ENCODE measurements at places on chromosomes 13 and 19.

- DNase-seq, result peak; percentile 48
Measured at GRCh38 chr19:55283548-55284377, at the start of gene BRSK1. Gene BRSK1, plus strand, starts transcription at chr19:55283997. Its CDS starts 446 bp downstream, at chr19:55284443.

DNA sequence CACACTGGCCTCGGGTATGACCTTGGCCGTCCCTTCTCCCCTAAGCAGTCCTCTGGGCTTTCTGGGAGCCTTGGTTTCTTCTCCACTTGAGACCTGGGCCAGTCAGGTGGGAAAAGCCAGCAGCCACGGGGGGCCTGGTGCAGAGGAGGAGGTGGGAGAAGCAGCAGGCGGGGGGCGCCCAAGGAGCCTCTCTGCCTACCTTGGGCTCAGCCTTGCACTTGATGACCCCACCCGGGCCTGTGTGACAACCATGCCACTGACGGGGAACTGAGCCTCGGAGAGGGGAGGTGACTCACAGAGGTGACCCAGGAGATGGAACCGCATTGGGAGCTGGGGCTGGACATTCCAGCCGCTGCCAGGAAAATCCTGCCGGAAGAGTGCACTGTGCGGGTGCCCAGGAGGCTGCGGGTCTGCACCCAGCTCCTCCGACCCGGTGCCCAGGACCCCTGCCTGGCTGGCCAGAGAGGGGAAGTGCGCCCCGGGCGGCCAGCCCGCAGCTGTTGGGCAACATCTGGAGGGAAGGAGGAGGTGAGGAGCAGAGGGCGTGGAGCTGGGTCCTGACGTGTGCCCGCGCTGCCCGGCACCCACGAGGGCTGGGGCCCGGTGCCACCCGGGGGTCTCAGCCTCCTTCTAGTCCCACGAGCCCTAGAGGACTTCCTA lies 23.4 kb upstream of the SLC7A10 start:
- no peak for DNase-seq

DNA sequence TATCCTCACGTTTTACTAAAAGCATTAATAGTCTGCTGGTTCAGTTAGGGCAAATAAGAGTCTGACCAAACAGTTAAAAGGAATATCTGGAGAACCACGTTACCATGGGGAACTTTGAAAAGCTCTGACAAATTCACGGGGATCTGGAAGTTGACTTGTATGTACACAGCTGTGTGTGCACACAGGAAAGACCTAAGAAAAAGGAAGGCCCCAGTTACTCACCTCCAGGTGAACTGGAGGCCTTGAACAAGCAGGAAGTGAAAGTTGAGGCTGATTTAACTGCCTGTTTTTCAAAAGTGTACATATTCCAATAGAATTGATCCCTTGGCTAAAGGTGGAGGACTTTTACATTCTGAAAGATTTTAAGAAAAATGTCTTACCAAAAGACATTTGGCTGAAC lies 1891.6 kb upstream of the PCDH20 start:
- no peak for DNase-seq

- DNase-seq, result no peak
Measured at GRCh38 chr19:50468818-50469217, 7.5 kb upstream of the EMC10 start.

- no peak for DNase-seq
Measured at GRCh38 chr19:4347521-4347920, 4.2 kb downstream of the MPND start.

GRCh38 chr19:31160336-31160926 lies 188.8 kb downstream of the TSHZ3 start:
- peak; percentile 53 for DNase-seq

DNA sequence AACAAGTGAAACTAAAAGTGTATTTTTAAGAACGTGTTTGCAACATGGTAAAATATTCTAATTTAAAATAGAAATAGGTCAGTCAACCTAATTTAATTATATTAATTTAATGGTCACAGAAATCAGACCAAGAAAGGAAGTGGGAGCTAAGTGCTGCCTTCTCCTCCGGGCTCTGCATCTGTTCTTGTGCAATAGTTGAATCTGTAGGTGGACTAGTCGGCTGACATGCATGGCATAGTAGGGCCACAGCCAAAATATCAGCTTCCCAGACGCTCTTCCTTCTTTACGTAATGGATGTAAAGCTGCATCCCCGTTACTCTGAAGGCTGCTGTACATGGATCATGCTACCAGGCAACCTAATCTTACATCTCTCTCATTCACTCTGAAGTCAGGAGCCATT lies 47.3 kb downstream of the COL4A1 start:
- no peak for DNase-seq

DNA sequence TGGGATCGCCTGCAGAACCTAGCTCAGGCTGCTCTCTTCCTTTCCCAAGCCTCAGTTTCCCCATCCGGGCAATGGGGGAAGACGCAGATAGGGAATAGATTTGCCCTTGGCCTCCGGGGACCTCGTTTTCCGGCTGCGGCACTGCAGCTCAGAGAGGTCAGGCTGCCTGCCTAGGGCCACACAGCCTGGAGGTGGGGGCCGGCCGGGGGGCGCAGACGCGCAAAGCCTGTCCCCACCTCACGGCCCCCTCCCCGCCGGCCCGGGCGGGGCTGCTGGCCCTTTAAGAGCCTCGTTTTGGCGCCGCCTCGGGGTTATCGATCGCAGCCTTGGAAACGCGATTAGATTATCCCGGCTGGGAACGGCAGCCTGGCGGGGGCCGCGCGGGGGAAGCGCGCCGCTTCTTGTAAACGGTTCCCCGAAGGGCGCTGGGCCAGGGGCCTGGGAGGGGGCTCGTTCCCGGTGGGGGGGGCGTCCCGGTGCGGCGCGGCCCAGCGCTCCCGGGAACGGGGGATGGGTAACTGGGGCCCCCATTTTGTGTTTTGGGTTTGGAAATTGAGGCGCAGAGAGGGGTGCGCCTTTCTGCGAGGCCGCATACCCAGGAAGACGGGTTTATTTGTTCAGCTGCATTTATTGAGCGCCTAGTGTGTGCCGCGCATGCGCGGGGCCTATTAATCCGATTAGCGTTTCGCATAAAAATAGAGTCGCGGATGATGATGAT lies 23.4 kb upstream of the TCF3 start:
- DNase-seq, result no peak

DNA sequence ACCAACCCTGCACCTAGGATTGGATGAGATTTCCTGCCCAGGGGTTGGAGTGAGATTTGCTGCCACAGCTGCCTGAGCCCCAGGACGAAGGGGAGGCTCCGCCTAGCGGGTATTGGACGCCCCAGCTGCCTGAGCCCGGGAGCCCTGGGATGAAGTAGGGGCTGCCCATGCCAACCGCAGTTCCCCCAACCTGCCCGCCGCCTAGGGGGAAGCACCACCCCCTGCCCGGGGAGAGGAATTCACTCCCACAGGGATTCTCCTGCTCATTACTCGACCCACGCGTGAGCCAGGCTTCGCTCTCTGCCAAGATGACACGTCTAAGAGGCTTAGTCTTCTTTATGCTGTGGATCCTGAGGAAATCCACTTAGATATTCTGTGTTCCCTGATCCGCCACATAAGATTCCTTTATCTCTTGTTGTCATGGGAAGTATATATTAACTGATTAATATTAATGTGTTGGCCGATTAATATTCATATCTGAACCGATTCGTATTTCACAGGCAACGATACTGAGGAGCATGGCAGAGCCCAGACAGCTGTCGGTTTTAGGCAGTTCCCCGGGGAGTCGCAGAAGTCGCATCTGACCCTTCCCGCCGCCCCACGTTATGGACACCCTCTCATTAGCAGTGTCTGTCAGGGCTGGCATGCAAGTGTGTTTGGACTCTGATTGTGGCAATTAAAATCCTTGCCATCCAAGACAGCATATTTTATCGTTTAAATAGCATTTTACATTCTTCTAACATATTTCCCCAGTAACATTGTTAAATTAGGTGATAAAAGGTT lies 44.5 kb upstream of the KCTD15 start:
- no peak for DNase-seq

- DNase-seq, result no peak
Measured at GRCh38 chr13:111448504-111448903, 128.1 kb downstream of the TEX29 start.

- peak; percentile 95 for DNase-seq
Measured at GRCh38 chr19:16338470-16339360, 14.1 kb downstream of the KLF2 start.

DNA sequence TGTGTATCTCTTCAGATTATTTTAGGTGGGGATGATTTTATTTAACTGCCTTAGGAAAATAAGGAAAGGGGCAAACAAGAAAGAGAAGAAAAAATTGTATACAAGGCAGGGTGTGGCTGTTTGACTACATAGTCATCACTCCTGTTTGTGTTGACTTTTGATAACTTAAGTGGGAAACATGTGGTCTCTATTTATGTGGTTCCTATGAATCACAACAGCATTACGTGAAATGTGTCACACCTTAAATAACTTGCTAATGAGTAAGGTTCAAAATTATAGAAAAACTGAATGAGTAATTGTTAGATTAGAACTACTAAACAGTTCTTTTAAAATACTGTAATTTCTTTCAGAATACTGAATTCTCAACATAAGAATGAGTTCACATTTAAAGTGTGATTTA lies 69.3 kb downstream of the LMO7 start:
- peak; percentile 76 for DNase-seq

DNA sequence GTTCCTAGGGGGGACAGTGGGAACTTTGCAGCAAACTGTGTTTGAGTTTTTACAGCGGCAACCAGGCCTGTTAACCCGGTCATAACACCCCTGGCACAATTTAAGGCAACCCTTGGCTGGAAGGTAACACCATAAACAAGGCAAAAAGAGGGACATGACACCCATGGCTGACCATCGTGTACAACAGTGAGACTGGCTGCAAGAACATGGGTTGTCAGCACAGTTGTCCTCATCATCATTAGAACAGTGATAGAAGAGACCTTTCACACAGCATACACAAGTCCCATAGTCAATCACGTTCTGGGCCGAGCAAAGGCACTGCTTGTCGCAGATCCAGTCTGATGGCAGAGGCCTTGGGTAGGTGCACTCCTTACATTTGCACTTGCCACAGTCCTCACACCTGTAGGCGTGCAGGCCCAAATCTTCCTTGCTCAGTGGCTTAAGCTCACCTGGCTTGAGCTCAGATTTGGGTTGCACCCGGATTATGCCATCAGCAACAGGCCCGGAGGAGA lies 4.1 kb downstream of the SPRY2 start:
- no peak for DNase-seq

- no peak for DNase-seq
Measured at GRCh38 chr13:44394658-44395057, 21.0 kb downstream of the SERP2 start.

DNA sequence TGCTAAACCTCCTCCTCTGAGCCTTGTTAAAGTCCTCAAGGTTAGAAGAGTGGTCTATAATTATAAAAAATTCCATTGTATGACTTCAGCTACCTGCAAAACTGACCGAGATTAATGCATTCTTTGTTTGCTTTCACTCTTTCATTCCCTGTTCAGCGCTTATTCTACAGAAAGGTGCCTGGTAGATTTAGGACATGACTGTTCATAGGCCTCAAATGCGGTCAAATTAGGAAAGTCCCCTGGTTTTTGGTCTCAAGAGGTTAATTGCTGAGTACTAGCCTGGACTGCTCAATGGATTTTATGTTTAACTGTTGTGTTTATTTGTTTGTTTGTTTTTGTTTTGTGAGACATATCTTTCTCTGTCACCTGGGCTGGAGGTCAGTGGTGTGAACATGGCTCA lies 35.4 kb downstream of the KL start:
- no peak for DNase-seq

DNA sequence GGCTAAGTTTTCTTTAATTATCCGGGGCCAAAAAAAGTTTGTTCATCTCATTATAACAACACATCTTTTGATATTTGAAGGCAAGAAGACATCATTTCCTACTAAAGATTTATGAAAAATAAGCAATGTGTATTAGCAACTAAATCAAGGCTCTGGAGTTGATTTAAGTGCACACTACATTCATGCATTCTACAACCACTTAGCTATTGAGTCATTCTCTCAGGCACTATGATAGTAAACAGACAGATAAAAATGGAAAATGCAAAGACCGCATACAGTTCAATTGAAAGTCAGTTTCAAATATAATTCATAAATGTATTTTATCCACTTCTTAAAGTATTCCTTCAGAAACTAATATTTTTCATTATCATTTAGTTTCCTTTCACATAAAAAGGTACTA lies 1395.2 kb downstream of the PCDH9 start:
- DNase-seq, result no peak

GRCh38 chr13:33799950-33800592 lies 17.9 kb upstream of the RFC3 start:
- peak; percentile 53 for DNase-seq

DNA sequence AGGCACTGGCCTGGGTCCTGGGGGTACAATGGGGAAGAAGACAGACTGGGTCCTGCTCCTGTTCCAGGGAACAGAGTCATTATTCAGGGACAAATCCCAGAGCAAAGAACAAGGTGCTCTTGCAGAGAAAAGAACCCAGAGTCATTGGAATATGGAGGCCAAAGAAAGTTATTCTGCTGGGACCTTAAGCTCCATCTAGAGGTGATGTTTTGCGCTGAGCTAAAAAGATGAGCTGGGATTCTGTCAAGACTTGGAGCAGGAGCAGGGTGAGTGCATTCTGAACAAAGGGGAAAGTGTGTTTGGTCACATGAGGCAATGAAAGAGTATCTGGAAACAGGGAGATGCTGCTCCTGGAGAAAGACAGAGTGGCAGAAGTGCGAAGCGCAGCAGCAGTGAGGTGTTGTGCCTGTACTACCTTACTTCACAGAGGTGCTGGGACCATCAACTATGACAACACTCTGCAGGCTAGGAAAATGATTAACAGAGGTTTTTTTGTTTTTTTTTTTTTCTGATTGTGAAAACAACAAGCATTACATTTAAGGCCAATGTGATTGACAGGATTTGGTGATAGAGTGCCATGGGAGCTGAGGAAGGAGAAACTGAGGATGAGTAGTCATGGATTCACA lies 95.3 kb upstream of the TNFSF11 start:
- no peak for DNase-seq

DNA sequence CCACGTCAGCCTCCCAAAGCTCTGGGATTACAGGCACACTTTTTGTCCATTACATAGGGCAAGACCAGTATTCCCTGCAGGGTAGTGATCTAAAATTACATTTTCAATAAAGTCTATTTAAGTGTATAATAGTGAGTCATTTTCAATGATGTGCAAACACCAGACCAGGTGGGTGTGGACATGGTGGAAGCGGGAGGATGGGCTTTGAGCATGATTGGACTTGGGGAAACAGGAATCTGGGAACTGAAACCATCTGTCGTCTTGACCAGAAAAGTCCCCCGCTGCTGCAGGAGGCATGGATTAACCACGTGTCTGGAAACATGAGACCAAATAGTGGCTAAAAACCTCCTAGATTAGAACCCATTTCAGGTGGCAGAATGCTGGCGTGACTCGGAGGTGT lies 4.9 kb downstream of the FXYD3 start:
- DNase-seq, result peak; percentile 75

DNA sequence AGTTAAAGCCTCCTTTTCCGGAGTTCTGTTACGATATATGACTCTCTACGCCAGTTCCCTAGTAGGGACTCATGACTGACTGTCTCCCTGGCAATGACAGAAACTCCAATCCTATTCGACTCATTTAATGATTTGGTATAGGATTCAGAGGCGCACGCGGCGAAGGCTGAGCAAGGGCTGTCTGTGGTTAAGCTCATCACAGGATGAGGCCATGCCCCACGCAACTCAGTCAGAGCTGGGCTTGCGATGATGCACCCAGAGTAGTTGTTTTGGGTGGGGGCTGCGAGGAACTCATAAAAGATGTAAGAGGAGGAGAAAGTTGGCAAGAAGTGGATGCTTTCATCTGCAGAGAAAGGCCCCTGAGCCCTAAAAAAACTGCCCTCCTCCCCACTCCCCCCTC lies 468 bp upstream of the SERTM1 start:
- DNase-seq, result no peak

- DNase-seq, result peak; percentile 17
Measured at GRCh38 chr13:43895940-43896339, 16.2 kb downstream of the LACC1 start.

Data from AG10803 (cell line).